ENCODE measurements at places on chromosomes 5 and 9.

GRCh38 chr9:81653240-81653639 lies 36.1 kb downstream of the TLE1 start:
- DNase-seq = no peak

DNA sequence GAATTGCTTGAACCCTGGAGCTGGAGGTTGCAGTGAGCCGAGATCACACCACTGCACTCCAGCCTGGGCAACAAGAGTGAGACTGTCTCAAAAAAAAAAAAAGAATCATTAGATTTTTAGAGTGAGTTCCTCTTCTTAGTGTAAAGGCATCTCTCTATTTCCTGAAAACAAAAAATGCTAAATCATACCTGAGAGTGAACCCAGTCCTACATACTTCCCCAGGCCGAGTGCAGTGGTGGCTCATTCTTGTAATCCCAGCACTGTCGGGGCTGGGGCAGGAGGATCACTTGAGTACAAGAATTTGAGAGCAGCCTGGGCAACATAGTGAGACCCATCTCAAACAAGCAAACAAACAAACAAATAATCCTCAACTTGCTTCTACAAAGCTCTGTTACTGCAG lies 38.2 kb upstream of the LPAR1 start:
- DNase-seq = no peak

GRCh38 chr9:75190762-75191161 lies 102.4 kb downstream of the OSTF1 start:
- DNase-seq = no peak

- peak; percentile 35 for DNase-seq
These were observed 246.1 kb upstream of the ANKH start for GRCh38 chr5:15117688-15118087.

DNA sequence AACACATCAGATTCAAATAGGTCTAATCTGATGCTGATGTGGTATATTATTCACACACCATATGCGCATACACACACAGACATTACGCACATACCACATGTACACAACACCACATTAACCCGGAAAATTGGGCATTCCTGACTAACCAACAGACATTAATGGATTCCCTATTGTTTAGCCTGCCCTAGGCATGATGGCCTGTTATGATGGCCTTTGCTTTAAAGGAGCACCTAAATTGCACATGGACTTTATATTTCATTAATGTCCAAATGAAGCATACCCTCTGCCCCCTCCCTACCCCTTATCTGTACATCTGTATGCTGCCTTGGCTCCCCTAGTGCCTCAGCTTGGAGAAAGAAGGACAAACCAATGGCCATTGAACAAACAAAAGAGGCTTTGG lies 127.7 kb upstream of the PRLR start:
- no peak for DNase-seq

DNA sequence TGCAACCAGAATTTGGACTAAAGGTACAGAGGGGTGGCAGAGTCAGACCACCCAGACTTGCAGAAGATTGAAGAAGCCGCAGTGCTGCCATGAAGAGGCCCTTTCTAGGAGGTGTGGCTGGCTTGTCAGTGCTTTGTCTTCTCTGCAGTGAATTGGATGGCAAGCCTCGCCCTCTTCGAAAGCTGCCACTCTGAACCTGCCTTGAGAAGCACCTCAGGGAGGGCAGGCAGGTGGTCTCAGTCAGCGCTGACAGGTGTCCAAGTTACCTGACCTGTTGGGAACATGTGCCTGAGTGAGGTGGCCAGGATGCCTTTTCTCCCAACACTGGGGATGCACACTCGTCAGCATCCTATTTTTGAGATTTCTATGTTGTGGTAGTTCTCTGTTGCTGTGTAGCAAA lies 6.2 kb downstream of the TENT4A start:
- no peak for DNase-seq

- DNase-seq = no peak
These were observed 51.1 kb downstream of the GCNT1 start for GRCh38 chr9:76510041-76510440.

DNA sequence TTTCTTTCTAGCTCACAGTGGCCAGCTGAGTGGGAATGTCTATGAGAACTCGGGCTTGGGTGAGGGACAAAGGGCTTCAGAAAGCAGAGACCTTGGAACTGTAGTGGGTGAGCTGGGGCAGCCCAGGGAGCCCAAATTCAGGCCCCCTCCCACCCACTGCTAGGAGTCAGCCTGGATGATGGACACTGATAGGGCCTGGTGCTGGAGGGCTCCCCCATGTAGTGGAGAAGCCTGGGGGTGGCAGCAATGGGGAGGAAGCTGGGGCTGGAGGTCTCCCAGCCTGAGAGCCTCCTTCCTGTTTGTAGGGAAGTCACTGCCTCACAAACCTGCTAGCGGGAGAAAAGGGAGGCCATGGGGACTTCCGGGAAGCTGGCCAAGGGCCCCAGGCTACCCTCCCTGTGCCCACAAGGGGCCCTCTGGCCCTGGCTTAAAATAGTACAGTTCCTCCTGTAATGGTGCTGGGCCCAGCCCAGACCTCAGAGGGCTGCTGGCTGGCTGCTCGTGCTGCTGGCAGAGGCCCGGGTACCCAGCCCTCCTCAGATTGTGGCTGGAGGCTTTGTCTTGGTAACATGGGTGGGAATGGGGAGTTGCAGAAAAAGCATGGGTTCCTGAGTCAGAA lies 6.3 kb upstream of the NR5A1 start:
- no peak for DNase-seq

DNA sequence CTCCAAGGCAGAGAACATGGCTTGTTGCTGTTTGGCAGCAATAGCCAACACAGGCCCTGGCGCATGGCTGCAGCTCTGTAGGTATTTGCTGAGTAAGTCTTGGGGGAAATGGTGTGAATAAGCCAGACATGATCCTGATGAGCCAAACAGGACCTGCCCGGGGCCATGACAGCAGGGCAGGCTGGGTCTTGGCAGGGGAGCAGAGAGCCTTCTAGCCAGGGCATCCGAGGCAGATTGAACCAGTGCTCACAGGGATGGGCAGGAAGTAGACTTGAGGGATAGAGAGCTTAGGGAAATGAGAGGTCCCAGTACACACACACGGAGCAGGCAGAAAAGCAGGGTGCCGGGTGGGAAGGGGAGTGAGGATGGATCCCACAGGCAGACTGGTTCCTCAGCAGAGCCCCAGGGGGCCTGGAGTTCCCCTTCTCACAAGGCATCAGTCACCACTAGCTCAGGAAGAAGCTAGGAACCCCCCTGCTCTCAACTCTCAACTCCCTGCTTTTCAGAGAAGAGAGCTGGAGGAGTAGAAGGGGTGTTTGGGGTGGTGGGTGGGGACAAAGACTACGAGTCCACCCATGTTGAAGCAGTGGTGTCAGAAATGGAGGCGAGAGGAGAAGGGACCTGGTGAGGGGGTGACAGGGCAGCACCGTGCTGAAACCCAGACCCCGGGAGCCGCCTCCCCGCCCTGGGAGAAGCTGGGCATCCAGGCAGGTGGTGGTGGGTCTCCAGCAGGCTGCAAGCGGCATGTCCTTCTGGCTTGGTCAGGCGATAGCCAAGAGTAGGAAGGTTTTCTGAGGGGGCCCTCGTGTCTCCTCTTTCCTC lies 111.1 kb downstream of the RGS3 start:
- DNase-seq = no peak

- DNase-seq = peak; percentile 44
These were observed 188.0 kb downstream of the CARTPT start for GRCh38 chr5:71907001-71907588.

DNA sequence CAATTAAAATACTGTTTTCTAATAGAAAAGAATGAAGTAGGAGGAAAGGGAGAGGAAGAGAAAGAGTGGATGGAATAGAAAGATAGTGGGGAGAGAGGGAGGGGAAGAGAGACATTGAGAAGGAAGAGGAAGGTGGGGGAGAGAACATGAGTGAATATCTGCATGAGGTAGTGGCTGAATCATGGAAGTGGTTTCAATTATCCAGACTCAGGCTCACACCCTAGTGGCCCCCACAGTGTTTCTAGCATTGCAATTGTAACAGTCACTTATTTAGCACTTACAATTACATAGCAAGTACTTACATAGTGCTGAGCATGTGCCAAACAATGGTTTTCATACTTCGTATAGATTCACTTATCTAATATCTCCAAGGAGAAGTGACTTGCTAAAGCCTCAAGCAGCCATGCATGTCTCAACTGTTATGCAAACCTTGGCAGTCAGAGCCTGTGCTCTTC lies 72.7 kb downstream of the CAST start:
- no peak for DNase-seq

DNA sequence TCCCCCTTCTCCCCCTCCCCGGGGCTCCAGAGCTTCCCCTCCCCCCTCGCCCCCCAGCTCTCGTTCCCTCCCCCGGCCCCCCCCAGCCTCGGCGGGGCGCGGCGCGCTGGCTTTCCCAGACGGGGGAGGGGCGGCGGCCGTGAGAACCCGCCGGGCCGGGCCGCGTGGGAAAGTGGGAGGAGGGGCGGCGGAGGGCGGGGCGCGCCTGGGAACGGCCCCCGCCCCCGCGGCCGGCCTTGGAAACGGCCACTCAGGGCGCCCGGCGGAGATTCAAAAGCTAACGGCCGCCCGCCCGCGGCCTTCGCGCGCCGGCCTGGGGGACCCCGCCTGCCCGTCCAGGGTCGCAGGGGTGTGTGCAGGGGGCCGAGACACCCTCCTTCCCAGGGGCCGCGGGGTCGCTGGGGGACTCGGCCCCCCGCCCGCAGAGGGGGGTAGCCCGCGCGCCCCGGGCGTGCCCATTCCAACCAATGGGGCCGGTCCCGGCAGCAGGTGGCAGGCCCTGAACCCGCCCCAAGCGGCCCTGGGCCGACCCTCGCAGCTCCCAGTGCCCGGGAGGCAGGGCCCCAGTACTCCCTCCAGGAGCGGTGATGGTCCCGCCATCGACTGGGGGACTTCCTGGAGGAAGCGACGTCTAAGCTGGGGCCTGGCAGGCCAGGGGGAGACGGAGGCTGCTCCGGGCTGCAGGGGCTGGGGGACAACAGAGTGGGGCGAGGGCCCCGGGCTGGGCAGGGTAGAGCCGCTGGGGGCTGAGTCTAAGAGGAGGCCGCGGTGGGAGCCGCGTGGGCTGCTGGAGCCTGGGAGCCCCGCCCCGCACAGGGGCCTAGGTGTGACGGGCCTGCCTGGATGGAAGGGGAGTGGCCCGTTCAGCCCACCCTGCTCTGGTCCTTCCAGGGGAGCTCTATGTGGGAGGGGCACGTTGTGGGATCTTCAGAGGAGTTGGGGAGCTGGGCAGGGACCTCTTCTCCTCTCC lies 14.2 kb upstream of the NRARP start:
- DNase-seq = peak; percentile 74

GRCh38 chr5:134491841-134492442 lies 33.5 kb upstream of the JADE2 start:
- DNase-seq = no peak

DNA sequence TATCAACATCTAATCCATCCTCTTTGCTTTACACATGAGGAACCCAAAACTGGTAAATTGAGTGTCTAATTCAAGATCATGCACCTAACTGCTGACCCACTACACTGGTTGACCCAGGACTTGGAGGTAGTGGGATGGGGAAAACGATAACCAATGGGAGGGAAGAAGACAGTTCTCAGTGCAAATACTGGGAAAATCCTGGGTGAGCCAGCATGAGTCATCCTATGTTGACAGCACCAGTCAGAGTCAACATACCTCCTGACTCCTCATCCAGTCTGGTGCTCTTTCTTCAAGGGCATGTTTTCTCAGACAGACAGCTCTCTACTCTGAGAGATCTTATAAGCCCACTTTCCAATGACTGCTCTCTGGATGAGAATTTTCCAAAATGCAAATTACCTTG lies 232.8 kb upstream of the PTGER4 start:
- no peak for DNase-seq

DNA sequence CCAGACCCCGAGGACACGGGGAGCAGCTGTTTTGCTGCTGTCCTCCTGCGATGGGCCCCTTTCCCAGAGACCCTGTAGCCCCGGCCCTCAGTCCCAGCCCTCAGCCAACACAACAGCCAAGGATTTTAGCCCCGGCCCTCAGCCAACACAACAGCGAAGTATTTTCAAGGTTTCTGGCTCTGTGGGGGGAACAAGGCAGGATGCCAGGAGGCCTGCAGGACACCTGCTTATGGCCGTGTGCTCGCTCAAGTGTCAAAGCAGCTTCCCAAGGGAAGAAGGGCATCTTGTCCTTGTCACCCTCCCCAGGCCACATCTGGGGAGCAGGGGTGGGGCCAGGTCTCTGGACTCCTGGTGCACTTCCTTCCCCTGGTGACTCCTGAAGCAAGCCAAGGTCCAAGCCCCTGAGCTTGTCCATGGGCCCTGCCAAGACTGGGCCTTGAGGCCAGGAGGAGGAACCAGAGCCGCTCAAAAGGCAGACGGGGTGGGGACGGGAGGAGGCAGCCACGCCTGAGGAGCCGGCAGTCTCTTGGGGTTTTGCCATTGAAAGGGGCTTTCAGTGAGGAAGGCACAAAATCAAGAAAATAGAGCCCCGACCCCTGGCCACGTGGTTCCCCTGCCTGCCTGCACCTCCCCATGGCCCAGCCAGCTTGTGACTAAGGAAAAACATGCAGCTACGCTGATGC lies 10.8 kb downstream of the KCNT1 start:
- peak; percentile 92 for DNase-seq

GRCh38 chr9:69671879-69672595 lies at the start of gene APBA1:
TSS of gene APBA1 (minus strand) at chr9:69672371.
- peak; percentile 90 for DNase-seq

- peak; percentile 46 for DNase-seq
These were observed 10.1 kb downstream of the EEIG1 start for GRCh38 chr9:127970401-127971313.

DNA sequence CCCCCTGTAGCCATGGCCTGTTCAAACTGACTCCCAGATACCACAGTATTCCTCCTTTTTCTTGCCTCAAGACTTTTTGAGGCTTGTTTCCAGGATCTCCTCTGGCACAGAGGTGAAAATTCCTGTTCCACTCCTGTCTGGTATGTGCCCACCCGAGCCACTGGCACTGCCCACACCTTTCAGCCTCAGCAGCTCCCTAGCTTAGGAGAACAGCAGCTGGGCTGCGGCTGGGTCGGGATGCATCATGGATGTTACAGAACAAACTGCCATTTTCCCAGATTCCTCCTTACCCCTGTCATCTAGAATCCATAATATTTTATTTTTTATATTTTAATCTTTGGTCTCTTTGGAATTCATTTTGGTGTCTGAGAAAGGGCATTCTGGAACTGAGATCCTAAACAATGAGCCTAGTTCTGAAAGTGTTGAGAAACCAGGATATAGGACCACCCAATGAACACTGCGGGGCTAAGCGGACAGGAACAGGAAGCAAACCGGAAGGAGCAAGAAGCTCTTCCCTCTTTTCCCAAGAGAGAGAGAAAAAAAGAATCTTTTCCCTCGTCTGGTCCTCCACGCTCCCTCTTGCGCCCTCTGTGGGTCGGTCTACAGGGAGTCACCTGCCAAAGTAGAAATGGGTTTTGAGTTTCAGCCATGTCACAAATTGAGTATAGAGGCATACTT lies 12.5 kb downstream of the OR2S2 start:
- peak; percentile 87 for DNase-seq

DNA sequence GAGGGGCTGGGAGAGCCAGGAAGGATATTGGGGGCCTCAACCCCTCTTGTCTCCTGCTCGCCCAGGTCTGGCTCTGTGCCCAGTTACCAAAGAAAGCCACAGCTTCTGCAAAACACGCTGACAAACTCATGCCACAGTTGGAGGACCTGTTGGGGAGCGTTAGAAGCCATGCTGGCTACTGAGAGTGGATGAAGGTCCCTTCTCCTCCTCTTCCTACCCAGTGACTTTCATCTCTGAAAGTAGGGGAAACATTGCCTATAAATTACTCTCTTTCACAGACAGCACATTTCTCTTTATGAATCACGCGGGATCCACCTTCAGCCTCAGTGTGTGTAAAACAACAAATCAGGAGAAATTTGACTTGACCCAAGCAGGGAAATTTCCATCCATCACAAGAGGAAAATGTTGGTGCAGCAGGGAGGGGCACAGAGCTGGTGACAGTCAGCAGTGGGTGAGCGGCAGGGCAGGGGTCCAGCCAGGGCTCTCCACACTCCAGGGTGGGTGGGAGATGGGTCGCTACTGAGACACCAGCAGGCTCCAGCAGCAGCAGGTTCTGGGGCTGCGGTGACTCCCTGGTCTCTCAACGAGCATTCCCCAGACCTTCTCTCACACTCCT lies 181.9 kb downstream of the FGF18 start:
- no peak for DNase-seq

Data from tongue (tissue), 3 donors.